Effector memory CD8-positive, alpha-beta T cell (primary cell): ENCODE measurements at places on chromosomes 4 and X.

DNA sequence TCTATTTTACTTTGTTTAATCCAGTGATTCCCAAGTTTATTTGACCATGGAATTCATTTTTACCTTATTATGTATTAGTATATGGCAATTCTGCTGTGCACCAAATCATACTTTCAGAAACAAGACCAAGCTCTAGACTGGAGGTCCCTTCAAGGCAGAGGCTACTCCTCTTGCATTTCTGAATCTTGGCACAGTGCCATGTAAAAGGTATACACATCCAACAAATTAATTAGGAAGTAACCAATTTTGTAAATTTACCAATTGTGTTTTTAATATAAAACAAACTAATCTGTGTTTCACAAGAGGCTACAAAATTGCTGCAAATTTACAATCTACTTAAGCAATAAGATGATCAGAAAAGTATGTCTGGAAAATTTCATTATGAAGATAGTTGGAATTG lies 712.2 kb upstream of the HS3ST1 start:
- no peak for DNase-seq

DNA sequence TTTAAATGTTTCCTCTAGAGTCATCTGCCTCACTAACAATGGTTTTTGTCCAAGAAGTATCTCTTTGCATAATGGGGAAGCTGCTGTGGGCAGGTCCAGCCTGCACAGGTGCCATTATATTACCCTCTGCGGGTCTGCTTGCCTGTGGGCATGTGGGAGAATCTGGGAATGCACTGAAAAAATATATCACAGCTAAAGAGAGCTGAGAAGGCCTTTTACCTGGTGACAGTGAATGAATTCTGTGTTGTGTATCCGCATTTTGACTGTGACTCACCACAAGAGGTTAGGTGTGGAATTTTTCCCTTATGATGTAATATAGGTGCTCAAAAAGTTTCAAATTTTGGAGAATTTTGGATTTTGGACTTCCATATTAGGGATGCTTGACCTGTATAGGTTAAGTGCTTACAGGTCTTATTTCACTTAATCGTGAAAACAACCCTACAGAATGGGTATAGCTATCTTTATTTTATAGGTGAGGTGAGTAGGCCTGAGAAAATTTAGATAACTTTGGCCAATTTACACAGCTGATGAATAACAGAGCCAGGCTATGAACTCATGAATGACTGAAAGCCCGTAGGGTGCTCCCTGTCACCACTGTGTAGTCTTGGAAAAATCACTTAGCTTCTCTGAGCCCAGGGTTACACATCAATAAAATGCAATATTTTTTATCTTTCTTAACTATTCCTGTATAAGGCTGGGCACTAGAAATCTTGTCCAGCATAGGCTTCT lies 198.0 kb upstream of the EPHA5 start:
- DNase-seq: no peak

DNA sequence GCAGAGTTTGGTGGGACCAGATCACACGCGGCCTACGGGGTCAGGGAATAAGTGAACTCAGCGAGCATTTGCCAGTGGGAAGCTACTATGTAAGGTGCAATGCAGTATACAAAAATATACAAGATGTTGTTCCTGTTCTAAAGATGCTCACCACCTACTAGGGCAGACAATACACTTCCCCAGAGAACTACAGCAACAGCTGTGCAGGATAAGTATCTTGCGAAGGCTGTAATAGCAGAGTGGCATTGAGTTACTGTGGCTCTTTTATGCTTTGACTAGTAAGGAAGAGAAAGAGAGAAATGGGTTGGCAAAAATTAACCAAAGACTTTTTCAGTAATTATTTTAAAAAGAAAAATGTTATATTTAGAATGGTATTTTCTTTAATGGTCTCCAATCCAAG lies 61.2 kb downstream of the CDS1 start:
- DNase-seq: no peak

DNA sequence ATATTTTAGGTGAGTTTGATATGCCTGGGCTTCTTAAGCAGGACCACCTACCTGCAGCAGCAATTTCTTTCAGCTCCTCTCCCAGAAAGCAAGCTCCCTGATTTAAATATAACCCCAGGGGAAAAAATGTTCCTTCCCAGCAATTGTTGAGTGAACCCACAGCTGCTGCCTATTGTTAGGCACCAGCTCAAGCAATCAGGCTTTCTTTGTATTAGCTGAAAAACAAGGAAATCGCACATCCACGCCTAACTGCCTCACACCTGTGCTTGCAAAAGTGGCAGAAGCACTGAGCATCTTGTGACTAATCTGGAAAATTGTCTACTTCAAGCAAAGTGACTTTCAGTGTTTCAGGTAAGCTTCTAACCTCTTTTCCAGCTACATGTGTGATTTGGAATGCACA lies 432.2 kb downstream of the SMARCA1 start:
- DNase-seq: no peak

- DNase-seq: no peak
Observed at GRCh38 chr4:147198411-147199051, 252.9 kb upstream of the TTC29 start.

GRCh38 chr4:15894921-15895916 lies 43.3 kb downstream of the FGFBP1 start:
- DNase-seq: no peak

DNA sequence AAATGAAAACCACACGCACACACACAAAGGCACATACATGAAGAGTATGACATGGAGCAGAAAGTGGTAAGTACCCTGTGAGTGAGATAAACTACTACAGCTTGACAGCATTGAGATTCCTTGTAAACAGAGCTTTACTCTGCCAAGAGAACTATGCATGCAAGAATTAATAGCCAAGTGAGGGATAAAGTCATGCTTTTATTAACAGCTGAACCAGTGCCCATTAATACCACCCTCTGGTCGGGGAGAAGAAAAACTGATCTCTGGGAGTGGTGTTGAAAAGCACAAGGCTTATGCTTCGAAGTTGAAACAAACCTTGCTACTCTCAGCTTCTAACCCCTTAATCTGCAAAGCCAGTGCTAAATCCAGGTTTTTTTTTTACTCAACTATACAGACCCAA lies 95.9 kb upstream of the C1QTNF7 start:
- no peak for DNase-seq

GRCh38 chr4:94944726-94945125 lies 187.0 kb downstream of the BMPR1B start:
- DNase-seq: no peak

DNA sequence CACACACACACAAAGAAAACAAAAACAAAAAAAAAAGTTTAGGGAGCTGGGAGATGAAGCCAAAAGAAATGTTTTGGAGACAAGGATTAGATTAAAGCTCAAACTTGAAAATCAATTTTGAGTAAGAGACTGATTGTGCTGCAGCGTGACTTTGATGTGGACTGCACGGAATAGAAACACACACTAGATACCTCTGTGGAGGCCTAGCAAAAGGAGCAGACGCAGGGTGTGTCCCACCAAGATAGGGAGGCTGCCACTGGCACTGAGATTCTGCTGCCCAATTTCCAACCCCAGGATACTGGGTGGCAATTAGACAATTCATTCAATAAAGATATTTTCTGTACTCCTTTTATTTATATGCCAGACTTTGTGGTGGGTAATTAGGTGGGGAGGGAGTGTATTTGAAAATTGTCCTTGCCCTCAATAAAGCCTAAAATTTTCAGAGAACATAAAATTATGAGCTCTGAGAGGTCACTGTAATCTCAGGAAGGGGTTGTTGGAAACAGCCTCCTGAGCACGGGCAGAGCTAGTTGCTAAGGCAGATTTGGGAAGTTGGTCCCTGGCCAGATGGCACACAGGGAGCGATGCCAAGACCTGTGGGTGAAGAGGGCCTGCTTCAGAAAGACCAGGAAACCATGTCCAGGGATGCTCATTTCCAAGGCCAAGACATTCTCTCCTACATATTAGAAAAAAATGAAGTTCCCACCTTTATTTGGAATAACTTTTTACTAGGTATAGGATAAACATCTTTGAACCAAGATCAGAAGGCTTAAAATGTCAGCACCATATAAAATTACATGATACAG lies 1.9 kb upstream of the PPP3CA start:
- no peak for DNase-seq

- peak; percentile 24 for DNase-seq
Observed at GRCh38 chr4:37803348-37803973, 23.0 kb upstream of the PGM2 start.

- DNase-seq: no peak
Observed at GRCh38 chr4:3213106-3213425, 35.9 kb upstream of the MSANTD1 start.

- DNase-seq: peak; percentile 37
Observed at GRCh38 chr4:140071806-140072205, 82.2 kb downstream of the MAML3 start.

- no peak for DNase-seq
Observed at GRCh38 chrX:69505772-69506616, 1.9 kb downstream of the NALF2 start.

DNA sequence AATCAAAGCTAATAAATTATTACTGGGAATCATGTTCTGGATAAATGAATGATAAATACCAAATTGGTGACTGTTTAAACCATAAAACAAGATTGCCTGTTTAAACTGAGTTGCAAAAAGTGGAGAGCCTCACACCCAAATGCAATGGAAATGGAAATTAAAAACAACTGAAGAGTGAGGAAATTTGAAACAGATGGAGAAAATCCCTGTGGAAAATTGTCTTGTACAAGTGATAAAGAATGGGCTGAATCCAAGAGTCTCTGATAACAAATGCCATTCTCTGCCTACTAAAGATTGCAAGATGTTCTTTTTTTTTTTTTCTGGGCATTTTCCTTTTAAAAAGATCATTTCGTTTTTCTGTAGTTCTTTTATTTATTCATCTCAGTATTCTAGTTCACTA lies 426.3 kb downstream of the NLGN4X start:
- DNase-seq: no peak

- DNase-seq: no peak
Observed at GRCh38 chrX:139842326-139843185, 90.3 kb downstream of the ATP11C start.

DNA sequence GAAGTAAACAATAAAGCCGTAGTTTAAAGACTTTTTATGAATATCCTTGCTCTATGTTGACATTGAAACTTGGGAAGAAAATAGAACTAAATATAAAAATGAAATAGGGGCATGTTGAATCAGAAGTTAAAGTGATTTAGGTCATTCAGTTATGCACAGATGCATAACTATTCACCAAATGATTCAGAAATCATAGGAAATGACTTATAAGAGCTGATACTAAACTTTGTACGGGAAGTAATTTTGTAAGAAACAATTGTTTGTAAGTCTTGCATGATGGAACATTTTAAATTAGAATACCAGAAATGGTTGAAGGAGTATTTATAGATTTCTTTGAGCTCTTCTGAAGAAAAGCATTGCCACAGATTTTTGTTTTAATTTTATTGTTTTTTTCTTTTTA lies 246.5 kb downstream of the CPE start:
- DNase-seq: no peak

DNA sequence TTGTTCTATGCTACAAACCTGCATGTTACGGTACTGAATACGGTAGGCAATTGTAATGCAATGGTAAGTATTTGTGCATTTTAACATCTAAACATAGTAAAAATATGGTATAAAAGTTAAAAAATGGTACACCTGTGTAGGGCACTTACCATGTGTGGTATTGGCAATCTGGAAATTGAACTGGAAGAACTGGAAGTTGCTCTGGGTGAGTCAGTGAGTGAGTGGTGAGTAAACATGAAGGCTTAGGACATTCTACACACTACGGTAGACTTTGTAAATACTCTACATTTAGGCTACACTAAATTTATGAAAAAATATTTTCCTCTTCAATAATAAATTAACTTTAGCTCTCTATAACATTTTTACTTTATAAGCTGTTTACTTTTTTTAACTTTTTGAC lies 78.9 kb downstream of the RRAGB start:
- DNase-seq: no peak

DNA sequence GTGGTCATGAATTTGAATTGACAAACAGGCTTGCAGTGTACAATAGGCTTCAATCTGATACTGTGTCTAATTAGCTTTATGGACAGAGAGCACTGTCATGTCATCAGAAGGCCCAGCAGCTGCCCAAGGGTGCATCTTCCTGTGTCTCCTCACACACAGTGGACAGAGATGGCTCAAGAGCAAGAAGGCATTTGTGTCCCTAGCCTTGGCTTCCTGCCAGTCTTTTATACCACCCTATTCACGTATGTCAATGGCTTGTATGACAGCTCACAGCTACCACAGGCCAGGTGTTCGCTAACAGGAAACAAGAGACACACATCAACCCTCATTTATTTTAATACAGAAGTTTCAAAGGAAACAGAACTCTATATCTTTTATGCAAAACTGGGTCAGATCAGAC lies 874.0 kb upstream of the AGA start:
- no peak for DNase-seq

GRCh38 chr4:69098470-69098869 lies 2.2 kb downstream of the UGT2B7 start:
- DNase-seq: no peak

- no peak for DNase-seq
Observed at GRCh38 chrX:48919360-48919841, 577 bp upstream of the PIM2 start.

DNA sequence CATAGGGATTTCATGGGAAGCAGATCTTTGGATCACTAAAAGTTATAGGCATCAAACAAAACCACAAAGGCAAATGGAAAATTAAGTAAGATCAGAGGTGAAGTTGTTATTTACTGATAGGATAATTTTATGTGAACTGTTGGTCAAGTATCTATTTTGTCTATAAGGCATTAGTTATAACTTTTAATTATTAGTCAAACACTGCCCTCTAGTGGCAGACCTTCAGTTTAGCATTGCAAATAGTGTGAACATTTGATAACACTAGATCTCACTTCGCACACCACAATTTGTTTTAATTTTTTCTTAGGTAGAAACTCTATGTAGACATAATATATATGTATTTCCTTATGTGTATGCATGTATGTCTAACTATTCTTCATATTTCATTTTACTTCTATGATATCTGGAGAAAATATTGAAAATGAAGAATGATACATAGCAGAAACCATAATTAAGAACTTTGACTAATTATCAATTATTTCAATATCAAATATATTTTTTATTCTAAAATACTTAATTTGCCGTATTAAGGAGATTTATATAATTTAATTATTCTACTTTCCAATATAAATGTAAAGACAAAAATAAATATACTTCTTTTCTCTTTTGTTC lies 214.5 kb upstream of the TACR3 start:
- DNase-seq: no peak

DNA sequence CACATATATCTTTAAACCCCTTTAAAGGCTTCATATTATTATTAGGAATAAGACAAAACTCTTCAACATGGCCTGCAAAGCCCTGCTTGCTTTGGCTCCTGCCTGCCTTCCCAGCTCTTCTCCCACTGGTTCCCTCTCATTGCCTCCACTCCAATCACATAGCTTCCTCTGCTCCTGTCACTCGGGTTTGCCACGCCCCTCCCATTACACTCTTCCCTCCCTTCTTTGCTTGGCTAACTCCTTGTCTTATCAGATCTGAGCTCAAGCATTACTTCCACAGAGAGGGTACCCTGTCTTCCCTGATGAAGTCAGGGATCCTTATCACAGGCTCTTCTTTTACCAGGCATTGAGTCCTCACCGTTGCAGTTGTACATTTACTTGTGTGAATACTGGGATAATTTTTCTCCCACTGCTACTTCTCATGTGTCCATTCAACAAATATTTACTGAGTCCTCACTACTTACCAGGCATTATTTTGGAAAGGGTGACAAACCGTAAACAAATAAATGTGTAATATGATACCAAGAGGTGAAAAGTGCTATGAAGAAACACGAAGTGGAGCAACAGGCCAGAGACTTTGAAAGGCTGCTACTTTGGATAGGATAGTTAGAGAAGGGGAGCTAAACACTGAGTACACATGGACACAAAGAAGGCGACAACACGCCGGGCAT lies 3.2 kb upstream of the VGLL1 start:
- DNase-seq: no peak
